WTC11 (cell line): ENCODE measurements at places on chromosomes 5 and 9. TPM values are rescaled to one million over a fixed set of nuclear protein-coding genes. Genes with fewer than 3 reads are reported as not detected.

The CAST gene
- total RNA-seq: 38.9 to 45.9 TPM (median 40.0 TPM) in 3 replicates

DNA sequence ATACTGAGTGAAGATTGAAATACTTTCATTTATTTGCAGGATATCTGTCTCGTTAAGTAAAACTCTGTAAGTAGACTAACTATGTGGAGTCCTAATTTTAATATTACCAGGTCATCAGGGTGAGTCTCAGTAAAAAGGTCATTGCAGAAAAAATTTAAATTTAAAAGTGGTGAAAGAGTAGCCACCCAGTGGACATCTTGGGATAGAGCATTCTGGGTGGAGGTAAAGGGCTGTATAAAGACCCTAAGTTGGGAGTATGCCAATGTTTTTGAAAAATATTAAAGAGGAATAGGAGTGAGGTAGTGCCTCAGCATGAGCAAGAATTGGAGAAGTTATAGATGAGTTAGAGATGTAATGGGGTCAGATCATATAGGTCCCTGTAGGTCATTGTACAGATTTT is 145.5 kb downstream of the HMHB1 start:
- no peak for DNase-seq

The ENHO gene
- 26.9 to 28.3 TPM (median 27.9 TPM) in 3 replicates for total RNA-seq

The TAF11L5 gene
- not detected in 3 replicates for total RNA-seq

GRCh38 chr9:135365013-135365768 is 114.4 kb upstream of the PPP1R26 start:
- DNase-seq: no peak

The SLC34A1 gene
- not detected in 3 replicates for total RNA-seq

- no peak for DNase-seq
Measured at GRCh38 chr5:148740079-148740858, 85.9 kb upstream of the HTR4 start.

The RGMB gene
- total RNA-seq: 33.0 to 40.7 TPM (median 40.0 TPM) in 3 replicates

DNA sequence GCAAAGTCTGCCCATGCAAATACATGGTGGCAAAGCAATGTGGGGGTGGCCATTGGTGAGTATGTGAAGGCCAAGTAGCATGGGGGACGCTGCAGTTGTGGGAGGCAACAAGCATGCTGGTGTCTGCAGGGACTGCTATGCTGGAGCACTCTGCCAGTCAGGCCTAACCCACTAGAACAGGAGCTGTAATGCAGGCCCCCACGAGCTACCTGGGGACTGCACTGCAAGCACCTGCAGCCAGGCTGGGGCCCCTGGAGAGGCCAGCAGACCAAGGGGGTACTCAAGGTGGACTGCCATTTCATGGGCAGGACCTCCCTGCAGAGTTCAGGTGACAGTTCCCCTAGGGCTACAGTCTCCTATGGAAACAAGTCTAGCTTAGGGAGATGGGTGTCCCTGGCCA is 183.8 kb upstream of the PDE4D start:
- DNase-seq: no peak

DNA sequence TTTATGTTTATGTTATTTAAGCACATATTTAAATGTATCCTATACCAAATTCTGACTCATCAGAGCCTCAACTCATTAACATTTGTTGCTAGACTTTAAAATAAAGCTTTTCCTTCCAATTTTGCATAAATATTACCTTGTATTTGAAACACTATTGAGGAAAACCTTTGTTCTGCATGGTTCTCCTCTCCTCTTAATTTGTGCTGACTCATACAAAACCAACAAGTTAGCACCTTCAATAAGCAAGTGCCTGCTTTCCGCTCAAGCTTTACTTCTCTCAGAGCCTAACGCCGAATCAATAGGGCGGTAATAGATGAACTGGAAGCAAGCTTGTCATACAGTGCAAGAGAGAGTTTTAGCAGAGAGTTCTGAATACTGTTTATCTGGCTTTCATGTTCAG is 7.9 kb downstream of the AMACR start:
- no peak for DNase-seq

The ABLIM3 gene
- 0.33 to 0.69 TPM (median 0.46 TPM) in 3 replicates for total RNA-seq

DNA sequence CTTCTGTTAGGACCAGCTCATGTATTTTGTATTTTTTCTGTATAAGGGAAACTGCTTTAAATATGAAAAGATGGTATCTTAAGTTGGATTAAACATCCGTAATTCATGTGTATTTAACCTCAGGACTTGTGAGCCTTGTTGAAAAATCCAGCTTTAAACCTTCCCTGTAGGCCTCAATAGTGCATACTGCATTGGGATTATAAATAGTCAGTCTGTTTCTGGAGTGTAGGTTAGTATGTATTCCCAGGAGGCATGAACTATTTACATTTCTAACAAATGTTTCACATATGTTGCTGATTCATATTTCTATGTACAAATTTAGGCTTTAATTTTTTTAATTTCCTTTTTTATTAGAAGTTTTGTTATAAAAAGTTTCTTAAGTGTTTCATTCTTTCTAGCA is 137.9 kb upstream of the GRHPR start:
- DNase-seq: no peak

GRCh38 chr5:58641533-58641932 is 58.7 kb downstream of the RAB3C start:
- no peak for DNase-seq

The SLC45A2 gene
- not detected in 3 replicates for total RNA-seq

DNA sequence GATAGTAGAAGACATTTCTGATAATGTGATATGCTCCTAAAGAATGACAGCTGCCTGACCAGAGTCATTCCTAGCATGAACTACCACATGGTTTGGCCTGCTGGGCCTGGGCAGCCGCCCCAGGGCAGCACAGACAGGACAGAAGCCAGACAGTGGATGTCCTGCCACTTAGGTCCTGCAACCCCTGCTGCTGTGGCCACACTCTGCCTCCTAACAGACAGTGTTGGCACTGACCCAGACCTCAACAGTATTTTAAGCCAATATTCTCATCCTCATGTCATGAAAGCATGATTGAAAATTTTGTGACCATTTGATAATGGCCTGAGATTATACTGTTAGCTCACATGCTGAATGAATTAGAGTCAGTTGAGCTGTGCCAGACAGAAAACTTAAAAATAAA is 15.8 kb downstream of the CENPP start:
- no peak for DNase-seq

GRCh38 chr9:36479101-36479500 is 79.0 kb upstream of the RNF38 start:
- DNase-seq: no peak

GRCh38 chr9:134445000-134445399 is 118.7 kb downstream of the RXRA start:
- DNase-seq: no peak

- DNase-seq: no peak
Measured at GRCh38 chr9:34507966-34508365, 14.8 kb downstream of the ENHO start.

DNA sequence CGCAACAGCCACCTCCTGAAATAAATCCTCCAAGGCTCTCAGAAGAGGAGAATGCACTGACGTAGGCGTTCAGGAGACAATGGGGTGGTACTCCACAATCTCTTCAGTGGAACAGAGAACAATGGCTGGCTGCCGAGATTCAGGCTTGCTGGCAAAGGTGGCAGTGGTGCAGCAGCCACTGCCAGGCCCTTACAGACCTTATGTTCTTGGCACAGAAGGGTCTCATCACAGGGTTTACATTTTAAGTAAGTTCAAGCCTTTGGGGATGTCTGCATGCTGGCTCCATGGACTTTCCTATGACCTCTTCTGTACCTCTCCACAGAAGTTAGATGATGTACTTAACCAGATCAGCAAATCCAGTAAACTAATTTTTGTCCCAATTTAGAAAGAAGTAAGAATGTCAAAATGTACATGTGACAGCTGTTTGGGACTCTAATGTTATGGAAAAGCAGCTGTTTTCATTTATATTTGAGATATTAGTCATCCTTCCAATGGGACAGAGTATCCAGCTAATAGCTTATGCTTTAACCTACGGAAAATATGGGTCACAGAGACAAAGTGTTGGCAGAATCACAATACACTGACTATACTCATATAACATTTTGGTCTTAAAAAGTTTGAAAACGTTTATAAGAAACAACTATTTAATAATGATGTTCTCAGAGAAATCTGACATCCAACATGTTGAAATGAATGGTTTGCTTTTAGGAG is 180.9 kb downstream of the MAPKAP1 start:
- no peak for DNase-seq

DNA sequence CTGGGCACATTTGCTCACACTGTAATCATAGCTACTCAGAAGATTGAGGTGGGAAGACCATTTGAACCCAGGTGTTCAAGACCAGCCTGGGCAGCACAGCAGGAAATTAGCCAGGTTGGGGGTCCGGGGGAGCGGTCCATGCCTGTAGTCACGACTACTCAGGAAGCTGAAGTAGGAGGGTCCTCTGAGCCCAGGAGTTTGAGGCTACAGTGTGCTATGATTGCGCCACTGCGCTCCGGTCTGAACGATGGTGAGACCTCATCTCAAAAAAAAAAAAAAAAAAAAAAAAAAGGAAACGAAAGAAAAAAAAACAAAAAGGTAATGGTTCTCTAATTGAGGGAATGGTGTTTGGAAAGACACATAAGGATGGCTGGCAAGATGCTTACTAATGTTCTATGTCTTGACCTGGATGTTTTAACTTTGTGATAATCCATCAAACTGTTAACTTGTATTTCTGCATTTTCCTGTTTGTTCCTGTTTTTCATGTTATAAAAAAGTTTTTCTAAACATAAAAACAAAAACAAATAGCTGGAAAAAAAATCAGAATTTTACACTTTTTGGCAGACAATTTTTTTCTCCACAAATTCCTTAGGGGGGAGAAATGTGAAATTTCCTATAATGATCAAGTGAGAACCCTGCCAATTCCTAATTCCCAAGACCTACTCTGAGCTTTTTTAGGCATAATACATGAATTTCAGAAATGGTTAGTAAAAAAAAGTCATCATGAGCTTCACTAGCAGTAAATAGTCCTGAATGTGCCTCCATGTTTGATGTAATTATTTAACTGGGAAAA is 96.9 kb downstream of the DENND1A start:
- DNase-seq: no peak
